NCI-H1417 treated with DMSO at 0.1 percent for 48 hours (cell line): ENCODE measurements at places on chromosomes 12 and 14.

DNA sequence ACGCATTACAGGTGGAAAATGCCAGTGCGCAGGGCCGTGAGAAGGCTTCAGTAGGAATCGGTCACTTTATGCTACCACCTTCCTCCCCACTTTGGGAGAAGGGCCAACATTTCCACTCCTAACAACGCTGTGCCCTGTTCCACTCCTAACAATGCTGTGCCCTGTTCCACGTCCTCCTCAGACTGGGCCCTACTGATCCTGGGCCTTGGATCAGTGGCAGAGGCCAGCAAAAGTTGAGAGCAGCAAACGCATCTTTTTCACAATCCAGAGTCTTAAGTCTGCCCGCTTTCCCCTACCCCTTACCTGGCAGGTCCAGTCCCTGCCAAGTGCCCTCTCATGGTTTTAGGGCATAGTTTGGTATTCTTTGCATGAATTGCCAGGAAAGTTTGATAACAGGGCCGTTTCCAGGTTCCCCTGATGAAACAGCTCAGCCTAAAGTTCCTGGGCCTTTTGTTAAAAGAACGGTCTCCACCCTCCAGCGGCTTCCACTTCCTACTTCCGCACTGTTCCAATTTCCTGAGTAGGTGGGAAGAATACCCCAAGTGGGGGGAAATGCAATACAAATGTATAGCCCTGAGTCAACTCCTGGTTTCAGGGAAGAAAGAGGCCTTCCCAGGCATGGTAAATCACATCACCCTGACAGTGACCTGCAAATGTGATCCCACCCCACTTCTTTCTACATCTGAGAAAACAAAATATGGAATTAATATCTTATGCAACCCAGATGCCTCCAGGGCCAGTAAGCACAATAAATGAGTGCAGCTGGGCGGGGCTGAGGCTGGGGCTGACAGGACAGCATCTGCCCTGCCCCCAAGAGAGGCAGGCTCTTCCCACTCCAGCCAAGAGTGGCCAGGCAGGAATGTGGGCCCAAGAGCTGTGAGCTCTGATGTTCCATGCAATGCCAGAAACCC is 15.0 kb downstream of the KCTD10 start:
- DNase-seq, result no peak

DNA sequence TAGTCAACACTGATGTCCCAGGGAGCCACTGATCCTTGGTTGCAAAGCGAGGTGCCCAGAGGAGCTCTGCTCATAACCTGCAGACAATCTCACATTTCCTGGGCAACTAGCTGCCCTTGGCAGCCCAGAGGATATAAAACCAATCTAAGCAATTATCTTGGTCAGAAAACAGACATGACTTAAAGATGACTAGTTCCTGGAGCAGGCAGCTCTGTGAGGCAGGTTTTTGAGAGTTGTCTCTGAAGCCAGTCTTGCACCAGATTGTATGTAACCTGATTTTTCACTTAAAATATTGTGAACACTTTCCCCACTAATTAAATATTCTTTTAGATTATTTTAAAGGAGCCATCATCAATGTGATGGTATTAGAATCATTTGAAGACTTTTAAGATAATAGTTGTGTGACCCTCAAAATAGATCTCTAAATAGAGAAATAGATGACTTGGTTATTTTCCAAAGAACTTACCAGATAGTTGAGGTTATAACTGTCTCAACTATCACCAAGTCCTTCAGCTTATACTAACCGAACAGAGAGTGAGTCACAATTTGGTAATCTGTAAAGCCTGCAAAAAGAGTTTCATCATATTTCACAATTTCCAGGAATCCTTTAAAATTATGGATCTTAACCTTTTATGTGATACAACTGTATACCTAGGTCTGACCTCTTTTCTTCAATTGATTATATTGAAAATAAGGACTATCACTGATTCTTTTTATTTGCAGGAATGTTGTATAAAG is 75.9 kb downstream of the LIN7A start:
- DNase-seq, result no peak

DNA sequence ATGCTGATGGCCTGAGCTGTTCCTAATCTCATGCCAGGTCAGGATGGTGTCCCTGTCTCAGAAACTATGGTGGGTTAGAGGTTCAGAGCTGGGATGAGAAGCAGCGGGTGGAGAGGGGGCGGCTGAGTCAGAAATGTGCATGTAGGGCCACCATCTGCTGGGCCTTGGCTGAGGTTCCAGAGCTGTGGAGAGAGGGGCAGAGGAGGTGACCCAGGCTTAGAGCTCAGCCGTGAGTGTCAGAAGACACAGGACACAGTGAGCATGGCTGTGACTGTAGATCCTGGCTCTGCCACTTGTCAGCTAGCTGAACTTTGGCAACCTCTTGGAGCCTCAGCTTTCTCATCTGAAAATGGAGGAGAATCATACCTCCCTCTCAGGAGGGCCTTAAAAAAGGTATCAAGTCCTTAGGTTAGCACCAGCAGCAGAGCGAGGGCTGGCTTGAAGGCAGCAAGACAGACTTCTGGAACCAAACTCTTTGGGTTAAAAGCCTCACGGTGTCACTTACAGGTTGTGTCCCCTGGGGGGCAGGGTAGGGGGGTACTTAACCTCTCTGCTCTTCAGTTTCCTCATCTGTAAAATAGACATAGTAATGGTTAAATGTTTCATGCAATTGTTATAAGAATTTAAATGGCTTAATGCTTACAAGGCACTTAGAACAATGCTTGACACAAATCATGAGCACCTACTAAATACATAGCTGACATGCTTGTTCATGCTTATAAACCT is 34.8 kb downstream of the TMEM229B start:
- no peak for DNase-seq

GRCh38 chr14:54794796-54795195 is 107.8 kb downstream of the GCH1 start:
- DNase-seq, result no peak
